ENCODE measurements at places on chromosomes 1 and 21.
A peak's percentile ranks its signal among the peaks of the same experiment; 100 is the strongest.

DNA sequence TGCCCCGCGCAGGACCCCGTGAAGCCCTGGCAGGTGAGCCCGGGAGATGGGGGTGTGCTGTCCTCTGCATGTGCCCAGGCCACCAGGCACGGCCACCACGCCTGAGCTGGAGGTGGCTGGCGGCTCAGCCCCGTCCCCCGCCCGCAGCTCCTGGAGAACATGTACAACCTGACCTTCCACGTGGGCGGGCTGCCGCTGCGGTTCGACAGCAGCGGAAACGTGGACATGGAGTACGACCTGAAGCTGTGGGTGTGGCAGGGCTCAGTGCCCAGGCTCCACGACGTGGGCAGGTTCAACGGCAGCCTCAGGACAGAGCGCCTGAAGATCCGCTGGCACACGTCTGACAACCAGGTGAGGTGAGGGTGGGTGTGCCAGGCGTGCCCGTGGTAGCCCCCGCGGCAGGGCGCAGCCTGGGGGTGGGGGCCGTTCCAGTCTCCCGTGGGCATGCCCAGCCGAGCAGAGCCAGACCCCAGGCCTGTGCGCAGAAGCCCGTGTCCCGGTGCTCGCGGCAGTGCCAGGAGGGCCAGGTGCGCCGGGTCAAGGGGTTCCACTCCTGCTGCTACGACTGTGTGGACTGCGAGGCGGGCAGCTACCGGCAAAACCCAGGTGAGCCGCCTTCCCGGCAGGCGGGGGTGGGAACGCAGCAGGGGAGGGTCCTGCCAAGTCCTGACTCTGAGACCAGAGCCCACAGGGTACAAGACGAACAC, 1.8 kb downstream of the TAS1R3 start:
- no peak for DNase-seq

DNA sequence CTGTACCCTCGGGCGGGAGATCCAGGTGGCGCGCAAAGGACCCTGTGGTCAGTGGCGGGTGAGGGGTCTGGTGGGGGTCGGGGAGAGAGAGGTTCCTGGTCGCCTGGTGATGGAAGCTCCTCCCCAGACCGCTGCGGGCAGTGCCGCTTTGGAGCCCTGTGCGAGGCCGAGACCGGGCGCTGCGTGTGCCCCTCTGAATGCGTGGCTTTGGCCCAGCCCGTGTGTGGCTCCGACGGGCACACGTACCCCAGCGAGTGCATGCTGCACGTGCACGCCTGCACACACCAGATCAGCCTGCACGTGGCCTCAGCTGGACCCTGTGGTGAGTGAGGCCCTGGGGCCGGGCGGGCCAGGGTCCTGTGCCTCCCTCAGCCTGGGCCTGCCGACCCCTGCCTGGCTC, 23.5 kb downstream of the AGRN start:
- no peak for DNase-seq

GRCh38 chr21:46637952-46638746, 2.7 kb downstream of the PRMT2 start:
- no peak for DNase-seq

GRCh38 chr21:17693801-17694200, 81.1 kb upstream of the BTG3 start:
- no peak for DNase-seq

DNA sequence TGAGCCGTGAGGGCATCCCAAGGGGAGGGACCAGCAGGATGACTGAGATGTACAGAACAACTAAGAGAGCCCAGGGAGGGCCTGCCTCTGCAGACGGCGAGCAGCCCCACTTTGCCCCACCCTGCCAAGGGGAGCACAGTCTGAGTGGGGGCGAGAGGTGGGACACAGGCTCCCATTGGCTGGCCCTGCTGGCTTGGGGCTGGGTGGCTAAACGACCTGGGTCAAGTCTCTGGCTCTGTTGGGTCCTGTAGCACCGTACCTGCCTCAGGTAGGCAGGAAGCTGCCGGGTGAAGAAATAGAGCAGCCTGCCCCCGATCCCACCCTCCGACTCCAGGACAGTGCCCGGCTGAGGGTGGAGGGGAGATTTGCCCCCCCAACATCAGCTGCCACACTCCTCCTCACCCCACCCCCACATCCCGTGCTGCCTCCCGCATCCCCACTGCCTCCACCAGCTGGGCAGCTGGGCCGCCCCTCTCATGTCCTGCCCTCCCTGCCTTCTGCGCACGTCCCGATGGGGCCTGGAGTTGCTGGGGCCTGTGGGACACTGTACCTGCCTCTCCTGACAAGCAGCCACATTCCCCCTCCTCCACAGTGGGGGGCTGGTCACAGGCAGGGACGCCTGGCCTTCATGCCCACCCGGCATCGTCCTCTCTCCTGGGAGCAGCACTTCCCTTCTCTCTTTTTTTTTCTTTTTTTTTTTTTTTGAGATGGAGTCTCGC, 12.6 kb upstream of the PLEKHG5 start:
- DNase-seq: no peak

- DNase-seq: peak; percentile 74
These were observed 21.9 kb downstream of the RD3 start for GRCh38 chr1:211469938-211470529.

DNA sequence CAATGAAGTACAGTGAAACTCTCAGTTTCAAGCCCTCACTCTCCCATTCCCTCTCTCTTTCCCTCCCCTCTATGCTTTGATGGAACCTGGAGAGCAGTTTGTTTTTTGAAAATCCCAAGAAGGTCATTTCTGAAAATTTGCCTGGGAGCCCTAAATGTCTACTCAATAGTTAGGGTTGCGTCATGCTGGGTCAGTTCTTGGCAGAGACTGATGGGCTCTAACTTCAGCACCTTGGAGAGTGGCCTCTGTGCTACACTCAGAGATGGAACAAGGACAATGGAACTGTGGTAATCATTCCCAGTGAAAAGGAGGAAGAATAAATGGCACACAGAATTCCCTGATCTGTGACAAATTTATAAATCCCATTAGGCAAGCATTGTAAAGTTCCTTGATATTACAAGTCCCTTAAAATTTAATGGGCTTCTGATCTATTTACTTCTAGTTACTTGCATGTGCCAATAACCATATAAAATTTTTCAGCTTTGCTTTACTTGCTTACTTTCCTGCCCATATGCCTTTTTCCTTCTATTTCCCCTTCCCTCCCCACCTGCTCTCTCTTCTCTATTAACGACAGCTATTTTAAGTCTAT, 182.9 kb upstream of the KCND3 start:
- DNase-seq: no peak

- no peak for DNase-seq
These were observed 1004.9 kb upstream of the NCAM2 start for GRCh38 chr21:19993268-19993667.

DNA sequence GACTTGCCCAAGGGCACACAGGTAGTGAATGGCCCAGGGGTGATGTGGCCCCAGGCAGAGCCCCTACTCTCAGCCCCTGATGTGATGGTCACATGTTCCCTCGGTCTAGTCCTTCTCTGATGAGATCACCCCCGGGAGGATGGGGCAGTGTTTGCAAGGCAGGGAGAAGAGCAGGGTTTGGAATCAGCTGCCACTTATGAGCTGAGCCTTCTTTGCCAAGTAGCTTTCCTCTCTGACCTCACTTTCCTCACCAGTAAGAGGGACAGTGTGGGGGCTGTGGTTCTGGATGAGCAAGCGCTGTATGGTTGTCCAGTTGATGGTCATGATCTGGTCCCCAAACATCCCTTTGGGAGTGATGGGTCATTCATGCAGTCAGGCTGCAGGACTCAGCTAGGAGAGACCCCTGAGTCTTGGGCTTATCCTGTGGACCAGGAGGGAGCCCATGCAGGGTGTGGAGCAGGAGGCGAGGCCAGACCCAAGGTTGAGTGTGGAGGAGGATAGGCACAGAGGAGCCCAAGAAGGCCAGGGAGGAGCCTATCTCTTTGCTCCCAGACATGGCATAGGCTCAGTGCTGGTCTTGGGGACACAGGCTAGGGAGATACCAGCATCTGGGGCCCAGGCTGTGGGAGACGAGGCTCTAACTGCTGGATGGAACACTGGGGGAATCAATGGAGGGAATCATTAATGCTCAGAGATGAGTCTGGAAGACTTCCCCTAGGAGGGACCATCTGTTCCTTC, 15.9 kb upstream of the PEAR1 start:
- no peak for DNase-seq

DNA sequence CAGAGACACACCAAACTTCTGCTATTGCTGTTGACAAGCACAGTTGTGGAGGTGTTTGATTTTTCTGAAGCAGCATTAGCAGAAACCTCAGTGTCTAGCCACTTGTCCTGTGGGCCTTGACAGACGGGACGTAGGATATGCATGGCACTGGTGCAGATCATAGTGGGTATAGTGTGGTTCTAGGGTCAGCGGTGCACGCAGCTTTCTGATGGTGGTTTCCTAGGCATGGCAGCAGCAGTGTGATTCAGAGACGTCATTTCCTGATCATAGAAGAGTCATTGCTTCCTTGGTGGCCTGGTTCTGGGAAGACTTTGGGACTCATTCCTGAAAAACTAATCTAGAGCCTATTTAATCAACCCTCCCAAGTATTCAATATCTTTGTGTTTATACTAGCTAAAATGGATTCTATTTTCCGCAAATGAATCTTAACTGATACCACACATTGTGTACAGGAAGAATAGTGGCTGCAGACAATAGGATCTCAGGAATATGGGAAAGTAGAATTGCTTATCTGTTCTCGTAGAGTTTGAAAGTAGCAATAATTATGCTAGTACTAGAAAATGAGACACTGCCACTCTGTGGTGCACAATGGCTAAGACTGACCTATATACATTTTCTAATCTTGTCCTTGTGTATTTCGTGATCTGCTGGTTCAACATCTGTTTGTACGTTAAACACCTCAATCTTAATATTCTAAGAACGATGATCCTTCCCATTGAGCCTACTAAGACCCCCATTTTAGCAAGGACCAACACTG, 2.8 kb upstream of the USP1 start:
- no peak for DNase-seq

Measured in SK-N-DZ (cell line).